ENCODE measurements at places on chromosomes 16 and 17.

- no peak for DNase-seq
These were observed 5.7 kb downstream of the SLC22A31 start for GRCh38 chr16:89194340-89195311.

GRCh38 chr16:51812945-51813344 lies 661.9 kb upstream of the SALL1 start:
- DNase-seq: no peak

DNA sequence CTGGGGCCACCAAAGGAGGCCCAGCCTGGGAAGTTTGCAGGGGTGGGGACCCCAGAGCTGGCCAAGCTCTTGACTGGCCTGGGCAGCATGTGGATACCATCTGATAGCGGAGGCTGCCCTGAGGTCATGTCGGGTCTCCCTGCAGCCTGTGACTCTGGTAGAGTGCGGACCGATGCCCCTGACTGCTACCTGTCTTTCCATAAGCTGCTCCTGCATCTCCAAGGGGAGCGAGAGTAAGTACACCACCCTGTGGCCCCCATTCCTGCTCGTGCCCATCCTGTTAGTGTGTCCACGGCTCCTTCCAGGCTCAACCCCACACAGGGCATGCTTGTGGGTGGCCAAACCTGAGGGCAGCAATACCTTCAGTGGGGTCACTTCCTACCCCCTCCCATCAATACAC lies 8.0 kb downstream of the CETP start:
- DNase-seq: no peak

DNA sequence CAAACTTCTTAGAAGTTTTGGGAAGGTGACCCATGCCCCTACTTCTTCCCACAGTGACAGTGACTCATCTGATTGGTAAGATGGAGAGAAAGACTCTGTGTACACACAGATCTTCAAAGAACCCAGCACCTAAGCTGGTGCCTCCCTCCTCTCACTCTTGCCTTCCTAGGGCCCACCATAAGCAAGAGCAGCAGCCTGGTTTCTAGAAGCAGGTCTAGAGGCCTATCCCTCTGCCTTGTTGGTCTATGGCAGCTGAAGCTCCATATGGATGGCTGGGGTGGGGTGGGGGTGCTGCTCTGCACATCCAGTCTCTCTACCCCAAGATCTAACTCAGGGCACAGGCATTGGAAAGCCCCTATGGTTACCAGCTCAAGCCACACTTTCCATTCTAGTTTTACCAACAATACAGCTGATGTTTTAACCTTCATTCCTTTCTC lies 47.5 kb downstream of the STAT3 start:
- no peak for DNase-seq

Data from fibroblast of skin of back (primary cell).